Activated CD8-positive, alpha-beta memory T cell treated with anti-CD3 and anti-CD28 coated beads for 1 hour (primary cell): ENCODE measurements at places on chromosomes 1 and 21.

- DNase-seq: no peak
Observed at GRCh38 chr1:228493141-228494043, 6.2 kb downstream of the RNF187 start.

- DNase-seq: no peak
Observed at GRCh38 chr1:177976596-177976995, 6.7 kb upstream of the SEC16B start.

DNA sequence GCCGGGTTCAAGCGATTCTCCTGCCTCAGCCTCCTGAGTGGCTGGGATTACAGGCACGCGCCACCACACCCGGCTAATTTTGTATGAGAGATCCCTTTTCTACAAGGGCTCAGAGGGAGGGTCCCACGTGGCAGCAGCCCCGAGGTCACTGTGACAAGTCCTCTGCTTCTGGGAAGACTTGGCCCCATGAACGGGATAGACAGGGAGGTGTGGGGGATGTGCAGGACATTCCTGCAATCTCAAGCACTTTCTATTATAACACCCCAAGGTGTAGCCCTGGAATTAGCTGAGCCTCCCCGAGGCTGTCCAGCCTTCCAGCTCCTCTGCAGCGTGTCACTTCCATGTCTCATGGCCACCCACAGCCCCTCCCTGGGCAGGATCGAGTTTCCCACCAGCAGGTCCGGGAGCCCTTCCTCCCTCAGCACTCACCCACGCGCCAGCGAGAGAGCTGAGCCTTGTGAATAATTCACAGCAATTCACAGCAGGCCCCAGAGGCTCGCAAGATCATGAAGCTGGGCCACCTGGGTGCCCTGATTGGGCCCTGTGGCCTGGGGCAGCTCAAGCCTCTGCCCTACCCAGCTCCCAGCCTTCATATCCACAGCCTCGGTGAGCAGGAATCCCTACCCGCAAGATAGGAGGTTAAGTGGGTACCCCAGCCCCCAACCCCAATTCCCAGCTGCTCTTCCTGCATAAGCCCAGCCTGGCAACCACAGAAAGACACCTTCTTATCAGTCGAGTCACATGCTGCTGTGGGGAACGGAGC, 22.8 kb upstream of the RNU1-4 start:
- DNase-seq: no peak

DNA sequence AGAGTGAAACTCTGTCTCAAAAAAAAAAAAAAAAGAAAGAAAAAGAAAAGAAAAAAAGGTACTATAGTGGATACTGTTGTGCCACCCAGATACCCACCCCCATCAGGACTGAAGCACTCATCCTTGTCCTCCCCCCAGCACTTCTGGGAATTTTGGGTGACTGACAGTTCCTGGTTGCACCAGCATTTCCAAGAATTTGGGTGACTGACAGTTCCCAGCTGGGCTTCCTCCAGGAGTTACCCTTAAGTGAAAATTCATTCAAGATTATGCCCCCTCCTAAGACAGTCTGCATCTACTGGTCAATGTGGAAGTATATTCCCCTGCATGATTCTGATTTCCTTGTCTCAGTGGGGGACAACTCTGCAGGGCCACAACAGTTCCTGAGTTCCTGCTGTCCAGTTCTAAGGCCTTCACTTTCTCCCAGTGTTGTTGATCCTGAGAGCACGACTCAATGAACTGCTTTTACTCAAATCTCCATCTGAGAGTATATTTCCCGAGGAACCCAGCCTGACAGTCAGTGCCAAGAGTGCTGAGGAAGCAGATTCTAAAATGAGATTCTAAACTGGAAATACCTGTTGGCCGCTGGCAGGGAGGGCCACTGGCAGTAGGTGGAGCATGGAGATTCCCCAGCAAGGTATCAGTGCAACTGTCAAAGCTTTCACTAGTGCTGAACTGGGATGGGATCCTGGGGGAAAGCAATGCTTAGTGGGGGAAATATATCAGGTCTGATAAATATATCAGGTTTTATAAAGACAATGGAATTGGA, 18.5 kb downstream of the RIIAD1 start:
- DNase-seq: no peak

- no peak for DNase-seq
Observed at GRCh38 chr1:223827193-223827663, 18.5 kb downstream of the TP53BP2 start.

DNA sequence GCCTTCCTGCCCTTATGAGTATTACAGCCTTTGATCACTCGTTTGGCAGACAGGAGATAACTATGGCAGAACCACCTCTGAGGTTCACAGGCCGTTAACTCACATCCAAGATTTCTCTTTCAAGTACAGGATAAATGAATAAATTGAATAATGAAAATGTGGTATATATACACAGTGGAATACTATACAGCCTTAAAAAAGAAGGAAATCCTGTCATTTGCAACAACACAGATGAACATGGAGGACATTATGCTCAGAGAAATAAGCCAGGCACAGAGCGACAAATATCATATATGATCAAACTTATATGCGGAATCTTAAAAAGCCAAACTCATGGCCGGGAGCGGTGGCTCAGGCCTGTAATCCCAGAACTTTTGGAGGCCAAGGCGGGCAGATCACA, 32.6 kb downstream of the TGFBR3 start:
- DNase-seq: no peak

DNA sequence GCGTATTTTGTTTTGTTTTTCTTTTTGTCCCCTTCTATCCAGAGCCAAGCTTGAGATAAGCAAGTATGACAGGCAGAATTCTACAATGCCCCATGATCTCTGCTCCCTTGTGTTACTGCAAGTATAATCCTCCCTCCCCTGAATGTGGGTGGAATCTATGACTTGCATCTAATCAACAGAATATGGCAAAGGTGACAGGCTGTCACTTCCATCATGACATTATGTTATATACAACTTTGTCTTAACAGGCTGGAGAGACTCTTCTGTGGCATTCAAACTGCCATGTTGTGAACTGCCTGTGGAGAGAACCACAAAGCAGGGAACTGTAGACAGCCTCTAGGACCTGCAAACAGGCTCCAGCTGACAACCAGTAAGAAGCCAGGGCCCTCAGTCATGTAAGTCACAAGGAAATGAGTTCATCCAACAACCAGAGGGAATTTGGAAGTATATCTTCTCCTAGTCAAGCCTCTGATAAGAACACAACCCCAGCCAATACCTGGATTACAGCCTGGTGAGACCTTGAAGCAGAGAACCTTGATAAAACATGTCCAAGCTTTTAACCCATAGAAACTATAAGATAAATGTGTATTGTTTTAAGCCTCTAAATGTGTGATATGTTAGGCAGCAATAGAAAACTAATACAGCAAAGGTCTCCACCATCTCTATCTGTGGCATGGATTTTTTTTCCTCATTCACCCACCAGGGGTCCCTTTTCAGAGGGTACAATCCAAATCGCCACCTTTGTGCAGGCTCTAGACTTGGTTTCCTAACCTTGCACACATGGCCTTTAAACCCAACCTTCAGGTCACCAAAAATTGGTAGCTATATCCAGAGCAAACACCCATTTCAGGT, 5.7 kb upstream of the C1orf162 start:
- no peak for DNase-seq

GRCh38 chr21:33308586-33309490, 15.9 kb upstream of the IFNAR1 start:
- DNase-seq: no peak

GRCh38 chr1:20178634-20179370, 7.1 kb upstream of the UBXN10 start:
- no peak for DNase-seq

DNA sequence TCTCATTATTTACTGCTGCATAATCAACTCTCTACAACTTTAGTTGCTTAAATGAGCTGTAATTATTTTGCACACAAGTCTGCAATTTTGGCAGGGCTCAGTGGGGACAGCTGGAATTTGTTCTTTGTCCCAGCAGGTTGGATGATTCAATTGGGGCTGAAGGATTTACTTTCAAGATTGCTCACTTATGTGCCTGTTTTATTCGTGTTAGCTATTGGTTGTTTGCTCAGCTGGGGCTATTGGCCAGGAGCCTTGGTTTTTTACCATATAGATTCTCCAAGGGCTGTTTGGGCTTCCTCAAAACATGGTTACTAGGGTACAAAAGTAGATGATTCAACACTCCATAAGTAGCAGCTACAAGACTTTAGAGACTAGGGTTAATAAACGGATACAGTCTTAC, 13.4 kb downstream of the OR10R2 start:
- DNase-seq: no peak

GRCh38 chr1:178093951-178094738, at the start of gene RASAL2:
TSS of gene RASAL2 (plus strand) at chr1:178094104. CDS start at chr1:178094493, 389 bp downstream.
- DNase-seq: no peak

DNA sequence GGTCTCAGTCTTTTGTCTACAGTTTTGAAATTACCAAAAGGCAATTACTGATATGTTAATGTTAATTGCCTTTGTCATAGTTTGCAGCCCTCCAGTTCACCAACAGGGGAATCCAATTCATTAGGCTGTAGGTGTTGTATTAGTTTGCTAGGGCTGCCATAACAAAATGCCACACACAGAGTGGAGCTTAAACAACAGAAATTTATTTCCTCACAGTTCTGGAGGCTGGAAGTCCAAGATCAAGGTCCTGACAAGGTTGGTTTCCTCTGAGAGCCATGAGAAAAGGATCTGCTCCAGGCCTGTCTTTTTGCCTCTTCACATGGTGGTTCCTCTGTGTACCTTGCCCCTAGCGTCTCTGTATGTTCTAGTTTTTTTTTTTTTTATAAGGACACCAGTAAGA, 1.3 kb downstream of the RTCA start:
- DNase-seq: no peak

GRCh38 chr1:223125766-223126165, 17.3 kb downstream of the TLR5 start:
- no peak for DNase-seq

DNA sequence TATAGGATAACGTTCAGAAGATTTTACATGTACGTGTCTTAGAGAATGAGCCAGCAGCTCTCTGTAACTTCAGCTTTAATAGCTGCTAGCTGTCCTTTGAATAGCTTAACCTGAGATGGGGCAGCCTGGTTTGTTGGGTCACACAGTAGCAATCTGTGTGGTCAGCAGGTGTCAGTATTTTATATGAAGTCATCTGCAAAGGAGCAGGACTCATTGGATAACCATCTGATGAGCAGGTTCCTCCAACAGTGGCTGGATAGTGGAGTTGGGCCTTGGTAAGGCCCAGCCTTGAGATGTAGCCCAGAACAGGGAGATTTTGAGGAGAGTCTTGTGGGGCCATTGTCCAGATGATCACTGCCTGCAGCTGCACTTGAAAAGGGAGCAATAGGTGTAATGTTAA, 6.4 kb downstream of the GSTM5 start:
- DNase-seq: no peak

GRCh38 chr1:191910245-191910644, 248.0 kb upstream of the RGS18 start:
- DNase-seq: no peak

DNA sequence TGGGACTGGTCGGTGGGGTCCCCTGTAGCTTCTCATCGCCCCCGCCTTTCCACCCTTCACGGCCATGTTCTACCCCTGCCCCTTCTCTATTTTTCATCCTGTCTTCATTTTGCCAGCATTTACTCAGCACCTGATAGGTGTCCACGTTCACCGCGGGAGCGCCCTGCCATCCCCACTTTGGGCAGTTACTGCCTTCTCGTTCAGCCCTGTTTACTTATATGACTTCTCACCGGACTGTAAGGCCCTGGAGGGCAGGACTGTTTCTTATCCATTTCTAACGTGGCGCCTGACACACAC, 380 bp downstream of the MFN2 start:
- DNase-seq: no peak
